ENCODE measurements at places on chromosomes 1 and 21.

DNA sequence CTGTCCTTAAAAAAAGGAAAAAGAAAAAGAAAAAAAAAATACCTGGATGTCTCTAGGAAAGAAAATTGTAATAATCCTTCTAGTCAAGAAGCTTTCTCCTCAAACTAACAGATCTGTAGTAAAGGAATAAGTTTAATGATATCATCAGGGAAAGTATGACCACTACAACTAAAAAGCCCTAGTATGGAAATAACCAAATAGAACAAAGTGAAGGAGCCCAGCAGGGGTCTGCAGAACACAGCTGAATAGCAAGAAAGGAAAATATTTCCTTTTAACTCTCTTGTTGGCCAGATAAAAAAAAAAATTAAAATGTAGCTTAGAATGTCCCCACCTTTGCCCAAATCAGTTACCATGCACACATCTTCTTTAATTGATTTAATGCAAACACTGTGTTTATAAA lies 43.2 kb downstream of the PRRX1 start:
- no peak for DNase-seq

DNA sequence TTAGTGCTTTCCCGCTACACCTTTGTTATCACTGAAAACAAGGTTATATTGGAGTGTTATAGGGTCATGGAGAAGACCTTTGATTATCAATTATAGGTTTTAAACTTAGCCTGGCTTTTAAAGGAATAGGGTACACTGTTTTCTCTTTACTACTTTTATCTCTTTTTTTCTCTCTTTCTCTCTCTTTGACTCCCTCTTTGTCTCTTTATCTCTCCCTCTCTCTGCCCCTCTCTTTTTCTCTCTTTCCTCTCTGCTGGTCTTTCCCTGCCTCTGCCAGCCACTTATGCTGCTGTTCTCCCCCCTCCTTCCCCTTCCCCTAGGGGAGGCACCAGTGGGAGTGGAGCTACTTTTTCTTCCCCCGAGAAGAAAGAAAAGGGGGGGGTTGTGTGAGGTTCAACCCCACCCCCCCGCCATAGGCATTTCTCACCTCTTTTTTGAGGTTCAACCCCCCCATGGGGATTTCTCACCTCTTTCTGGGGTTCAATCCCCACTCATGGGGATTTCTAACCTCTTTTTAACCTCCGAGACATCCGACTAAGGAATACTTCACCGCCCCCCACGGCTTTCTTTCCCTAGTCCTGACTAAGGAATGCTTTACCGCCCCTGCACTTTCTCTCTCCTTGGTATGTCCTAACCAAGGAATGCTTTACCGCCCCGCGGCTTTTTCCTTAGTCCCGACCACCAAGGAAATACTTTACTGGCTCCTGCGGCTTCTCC lies 17.2 kb upstream of the ZBTB8B start:
- DNase-seq: no peak

DNA sequence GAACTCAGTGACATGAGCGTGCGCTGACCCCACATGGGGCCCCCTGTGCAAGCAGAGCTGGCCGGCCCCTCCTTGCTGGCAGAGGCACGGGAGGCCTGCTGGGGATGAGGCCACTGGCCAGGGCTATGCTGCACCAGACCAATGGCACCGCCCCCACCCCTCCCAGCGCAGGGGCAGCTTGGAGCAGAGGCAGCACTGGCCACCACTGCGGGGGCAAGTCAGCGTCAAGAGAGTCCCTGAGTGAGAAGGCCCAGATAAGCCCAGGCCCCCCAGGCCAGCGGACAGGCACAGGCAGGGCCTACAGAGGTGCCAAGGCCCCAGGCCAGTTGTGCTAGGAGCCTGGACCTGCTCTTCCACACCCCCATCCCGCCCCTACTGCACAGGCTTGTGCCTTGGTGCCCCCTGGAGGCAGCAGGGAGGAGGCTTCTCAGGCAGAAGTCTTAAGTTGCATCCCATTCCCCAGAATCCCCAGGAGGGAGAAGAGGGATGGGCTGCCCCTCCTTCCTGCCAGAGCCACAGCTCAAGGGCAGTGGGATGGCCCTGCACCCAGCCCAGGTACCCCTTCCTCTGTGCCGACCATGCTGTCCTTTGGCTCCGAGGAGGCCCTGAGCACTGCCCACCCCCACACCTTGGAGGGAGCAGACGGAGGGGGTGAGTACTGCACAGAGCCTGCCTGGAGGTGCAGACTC lies 35.8 kb downstream of the EPHX1 start:
- peak; percentile 59 for DNase-seq

DNA sequence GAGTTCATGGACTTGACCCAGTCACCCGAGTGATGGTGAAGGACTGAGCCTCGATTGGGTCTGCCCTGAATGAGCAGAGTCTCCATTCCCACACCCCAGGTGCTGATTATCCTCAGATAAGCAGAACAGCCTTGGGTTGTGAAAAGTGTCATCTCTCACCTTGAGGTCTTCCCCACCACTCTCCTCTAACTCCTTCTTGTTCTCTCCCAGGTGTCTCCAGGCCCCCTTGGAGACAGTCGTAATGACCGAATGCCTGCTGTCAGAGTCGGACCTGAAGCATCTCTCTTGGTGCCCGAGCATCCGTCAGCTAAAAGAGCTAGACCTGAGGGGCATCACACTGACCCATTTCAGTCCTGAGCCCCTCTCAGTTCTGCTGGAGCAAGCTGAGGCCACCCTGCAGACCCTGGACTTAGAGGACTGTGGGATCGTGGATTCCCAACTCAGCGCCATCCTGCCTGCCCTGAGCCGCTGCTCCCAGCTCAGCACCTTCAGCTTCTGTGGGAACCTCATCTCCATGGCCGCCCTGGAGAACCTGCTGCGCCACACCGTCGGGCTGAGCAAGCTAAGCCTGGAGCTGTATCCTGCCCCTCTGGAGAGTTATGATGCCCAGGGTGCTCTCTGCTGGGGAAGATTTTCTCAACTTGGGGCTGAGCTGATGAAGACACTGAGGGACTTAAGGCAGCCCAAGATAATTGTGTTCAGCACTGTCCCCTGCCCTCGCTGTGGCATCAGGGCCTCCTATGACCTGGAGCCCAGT lies 3.4 kb downstream of the PRAMEF12 start:
- no peak for DNase-seq

DNA sequence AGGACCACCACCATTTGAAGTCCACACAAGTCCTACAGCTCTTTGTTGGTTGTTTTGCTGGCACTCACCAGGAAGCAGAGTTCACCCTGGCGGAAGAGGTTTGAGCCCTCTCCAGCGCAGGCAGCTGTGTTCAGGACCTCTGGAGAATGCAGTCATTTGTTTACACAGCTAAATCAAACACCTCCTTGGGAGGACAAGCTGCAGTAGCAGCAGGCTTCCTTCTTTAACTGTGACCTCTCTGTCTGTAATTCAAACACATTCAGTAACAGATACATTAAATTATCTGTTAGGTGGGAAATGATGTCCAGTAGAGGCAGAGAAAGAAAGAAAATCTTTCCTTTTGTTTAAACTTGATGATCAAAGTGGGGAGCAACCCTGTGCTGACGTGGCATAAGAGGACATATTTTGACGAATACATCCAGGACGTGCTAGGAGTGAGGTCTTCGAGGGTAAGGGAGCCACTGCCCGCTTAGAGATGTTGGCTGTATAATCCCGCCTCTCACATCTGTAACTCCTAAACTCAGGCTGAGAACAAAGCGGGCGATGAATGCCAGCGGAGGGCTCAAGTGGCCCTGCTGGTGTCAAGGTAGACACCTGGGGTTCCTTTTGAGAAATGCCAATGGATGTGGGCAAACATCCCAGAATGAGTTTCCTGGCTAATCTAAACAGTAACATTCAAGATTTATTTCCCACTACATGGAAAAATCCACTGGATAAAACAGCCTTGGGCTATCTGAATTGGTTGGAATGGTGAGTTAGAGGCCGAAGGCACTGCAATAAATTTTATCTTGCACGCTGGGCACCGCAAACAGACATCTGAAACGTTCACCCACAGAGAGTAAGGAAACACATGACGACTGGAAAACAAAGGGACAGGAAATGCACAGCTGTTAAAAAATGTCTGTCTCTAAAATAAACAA lies 51.7 kb downstream of the ABCA4 start:
- no peak for DNase-seq

- DNase-seq: no peak
These were observed 84.6 kb downstream of the LAMC2 start for GRCh38 chr1:183270541-183271141.

DNA sequence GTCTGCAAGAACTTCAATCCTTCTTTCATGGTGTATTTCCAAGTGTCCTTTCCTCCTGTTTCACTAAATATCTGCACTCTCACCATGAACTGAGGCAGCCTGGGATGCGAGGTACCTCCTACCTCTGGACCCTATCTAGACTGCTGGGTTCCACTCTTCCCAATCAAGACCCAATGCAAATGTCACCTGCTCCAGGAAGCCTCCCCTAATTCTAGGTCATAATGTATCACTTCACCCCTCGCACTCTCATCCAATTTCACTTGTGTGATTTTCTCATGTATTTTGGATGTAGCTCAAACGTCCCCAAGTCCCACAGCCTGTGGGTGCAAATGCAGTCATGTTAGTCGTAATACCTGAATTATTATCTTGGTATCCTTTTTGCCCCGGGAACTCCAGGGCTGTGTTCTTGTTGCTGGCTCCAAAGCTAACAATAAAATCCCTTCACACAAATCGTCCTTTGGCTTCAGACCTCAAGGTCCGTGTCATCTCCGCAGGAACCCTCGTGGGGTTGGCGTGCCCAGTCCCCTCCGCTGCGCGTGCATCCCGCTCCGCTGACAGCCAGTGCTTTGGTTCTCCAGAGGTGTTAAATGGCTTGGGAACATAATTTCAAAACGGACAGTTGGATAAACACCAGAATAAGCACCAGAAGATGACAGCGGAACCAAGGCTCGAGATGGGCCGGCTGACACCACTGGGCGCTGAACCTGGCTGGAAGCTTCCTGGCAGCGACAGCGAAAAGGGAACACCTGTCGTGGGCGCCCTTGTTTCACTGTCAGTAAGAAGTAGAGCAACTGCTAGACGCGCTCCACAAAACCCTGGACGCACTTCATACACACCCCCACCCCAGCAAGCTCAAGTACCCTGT lies 1.0 kb upstream of the BACH1 start:
- DNase-seq: no peak

- no peak for DNase-seq
These were observed 44.9 kb upstream of the EFHD2 start for GRCh38 chr1:15364740-15365139.

GRCh38 chr1:59194621-59195020 lies 102.3 kb upstream of the FGGY start:
- DNase-seq: no peak

GRCh38 chr1:189929501-189930099 lies 548.1 kb downstream of the BRINP3 start:
- no peak for DNase-seq

GRCh38 chr1:201127755-201128455 lies 921 bp upstream of the ASCL5 start:
- DNase-seq: no peak

DNA sequence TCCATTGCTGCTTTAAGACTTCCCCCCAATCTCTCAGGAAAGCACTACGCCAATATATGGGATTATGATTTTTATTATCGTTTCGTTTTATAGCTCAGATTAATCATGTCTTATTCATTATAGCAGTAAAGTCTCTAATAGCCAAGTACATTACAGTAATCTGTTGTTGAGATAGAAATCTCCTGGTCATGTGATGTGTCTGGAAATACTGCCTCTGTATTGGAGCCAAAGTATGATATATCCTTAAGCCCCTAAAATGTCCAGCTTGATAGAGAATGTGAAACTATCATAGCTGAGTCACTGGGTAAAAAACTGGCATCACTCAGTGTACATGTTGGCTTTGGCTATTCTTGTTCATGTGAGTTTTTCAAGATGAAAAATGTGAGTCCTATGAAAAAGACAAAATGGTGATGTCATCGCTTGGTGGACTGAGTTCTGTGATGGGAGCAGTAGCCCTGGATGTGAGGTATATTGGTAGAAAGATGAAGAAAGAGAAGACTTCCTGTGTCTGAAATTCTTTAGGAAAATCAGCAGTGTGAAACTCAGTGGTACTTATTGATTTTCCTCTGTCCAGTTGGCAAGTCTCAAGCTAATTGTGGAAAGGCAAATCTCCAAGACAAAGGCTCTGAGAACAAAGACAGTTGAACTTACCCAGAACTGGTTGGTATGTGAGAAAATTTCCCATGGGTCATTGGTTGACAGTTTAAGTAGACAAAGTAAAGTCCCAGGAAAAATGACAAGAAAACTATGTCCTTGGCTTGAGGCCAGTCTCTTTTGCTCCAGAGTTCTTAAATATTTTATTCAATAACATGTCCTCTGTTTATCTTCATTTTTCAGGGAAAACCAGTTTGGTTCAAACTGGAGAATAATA lies 76.2 kb downstream of the BRINP2 start:
- DNase-seq: no peak

DNA sequence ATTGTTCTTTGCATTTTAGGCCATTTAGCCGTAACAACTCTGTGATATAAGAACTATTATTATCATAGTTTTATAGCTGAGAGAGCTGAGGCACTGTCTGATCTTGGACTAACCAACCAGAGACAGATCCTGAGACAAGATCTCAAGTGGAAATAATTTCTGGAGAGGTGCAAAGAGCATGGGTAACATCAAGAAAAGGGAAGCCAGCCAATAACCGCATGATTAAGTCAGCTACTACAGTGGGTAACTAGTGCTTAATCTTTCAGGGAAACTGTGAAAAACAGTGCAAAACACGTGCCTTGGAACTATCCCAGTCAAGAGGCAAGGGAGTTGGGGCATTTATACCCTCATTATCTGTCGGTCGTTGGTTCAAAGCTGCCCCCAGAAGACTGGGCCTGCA lies 105.8 kb downstream of the OMA1 start:
- DNase-seq: no peak

Measured in hippocampal formation (tissue), 2 donors.